ENCODE measurements at places on chromosomes 12 and 14.

DNA sequence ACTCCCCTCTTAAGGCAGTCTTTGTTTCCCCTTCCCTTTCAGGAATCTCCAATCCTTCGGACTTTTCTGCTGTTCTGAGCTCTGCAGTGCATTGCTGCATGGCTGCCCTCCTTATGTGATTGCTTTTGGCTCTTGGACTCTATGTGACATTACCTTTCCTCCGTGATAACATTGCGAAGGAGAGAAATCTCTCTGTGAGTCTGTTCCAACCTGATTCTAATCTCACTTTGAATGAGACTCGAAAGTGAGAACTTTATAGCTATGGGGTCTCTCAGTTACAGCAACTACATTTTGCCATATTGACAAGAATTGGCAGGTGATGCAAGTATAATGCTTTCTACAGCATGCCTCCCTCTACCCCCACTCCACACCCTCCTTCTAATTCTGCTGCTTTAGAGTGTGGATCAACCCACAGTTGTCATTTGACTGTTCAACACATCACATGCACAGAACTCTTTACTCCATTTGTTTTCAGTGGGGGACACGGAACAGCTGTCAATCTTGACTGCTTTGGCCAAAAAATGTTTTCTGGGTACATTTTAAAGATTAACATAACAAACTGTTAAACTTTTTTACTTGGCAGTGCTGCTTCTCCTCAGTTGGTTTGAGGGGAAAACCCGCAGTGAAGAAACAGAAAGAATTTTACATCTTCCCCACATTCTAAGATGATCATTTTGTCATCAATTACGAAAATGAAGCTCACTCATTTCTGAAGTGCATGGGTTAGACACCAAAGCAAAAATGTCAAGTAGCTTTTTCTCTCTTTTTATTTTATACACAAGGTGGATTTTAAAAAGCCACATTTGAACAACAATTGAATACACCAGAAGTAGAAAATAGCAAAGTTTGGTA is 125.5 kb upstream of the RMST start:
- no peak for DNase-seq

- peak; percentile 65 for DNase-seq
Measured at GRCh38 chr12:53963434-53964314, 9.0 kb downstream of the HOXC12 start.

GRCh38 chr12:79422060-79422812 is 268.5 kb downstream of the PAWR start:
- no peak for DNase-seq

GRCh38 chr12:12715459-12716150 is 1.6 kb upstream of the CDKN1B start:
- no peak for DNase-seq
